SHP77 (cell line): ENCODE measurements at places on chromosomes 11 and 22.

DNA sequence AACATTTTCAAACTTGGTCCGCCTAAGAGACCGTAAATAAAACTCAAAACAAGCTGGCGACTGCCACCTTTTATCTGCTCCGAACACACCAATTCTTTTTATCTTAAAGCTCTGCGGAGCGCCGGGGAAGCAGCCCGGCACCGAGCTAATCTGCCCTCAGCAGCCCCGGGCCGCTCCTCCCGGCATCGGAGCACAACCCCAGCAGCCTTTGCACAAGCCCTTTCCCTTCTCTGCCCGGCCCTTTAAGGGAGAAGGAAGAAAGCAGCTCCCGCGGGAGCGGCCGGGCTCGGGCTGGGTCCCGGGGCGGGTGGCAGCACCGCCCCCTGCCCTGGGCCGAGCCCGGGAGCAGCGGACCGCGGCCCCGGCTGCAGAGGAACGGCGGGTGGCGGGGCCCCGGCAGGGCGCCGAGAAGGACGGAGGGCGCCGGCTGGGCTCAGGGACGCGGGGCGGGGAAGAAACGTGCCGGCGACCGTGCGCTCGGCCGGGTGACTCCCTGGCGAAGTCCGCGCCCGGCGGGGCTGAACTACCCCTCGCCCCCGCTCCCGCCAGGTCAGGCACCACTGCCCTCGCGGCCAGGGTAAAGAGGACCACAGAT lies 133.6 kb upstream of the C11orf58 start:
- peak; percentile 4 for DNase-seq

GRCh38 chr11:97687111-97687510 lies 1297.3 kb downstream of the JRKL start:
- no peak for DNase-seq

DNA sequence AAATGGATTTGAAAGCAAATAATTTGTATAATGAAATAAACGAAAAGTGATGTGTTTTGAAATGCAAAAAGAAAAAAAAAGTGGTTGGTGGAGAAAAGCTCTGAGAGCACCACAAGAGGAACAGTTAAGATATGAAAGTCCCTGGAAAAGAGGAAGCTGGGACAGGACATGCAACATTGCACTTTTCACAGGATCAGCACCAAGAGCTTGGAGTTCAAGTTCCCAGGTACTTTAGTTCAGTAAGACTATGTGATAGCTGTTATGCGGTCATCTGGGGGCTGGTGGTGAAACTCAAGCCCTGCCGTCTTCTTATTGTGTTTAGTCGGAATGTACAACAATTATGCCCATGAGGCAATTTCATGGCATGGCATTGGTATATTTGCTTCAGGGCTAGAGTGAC lies 17.1 kb upstream of the MS4A4A start:
- no peak for DNase-seq

GRCh38 chr22:50628543-50629134 lies 687 bp upstream of the ARSA start:
- DNase-seq = no peak

DNA sequence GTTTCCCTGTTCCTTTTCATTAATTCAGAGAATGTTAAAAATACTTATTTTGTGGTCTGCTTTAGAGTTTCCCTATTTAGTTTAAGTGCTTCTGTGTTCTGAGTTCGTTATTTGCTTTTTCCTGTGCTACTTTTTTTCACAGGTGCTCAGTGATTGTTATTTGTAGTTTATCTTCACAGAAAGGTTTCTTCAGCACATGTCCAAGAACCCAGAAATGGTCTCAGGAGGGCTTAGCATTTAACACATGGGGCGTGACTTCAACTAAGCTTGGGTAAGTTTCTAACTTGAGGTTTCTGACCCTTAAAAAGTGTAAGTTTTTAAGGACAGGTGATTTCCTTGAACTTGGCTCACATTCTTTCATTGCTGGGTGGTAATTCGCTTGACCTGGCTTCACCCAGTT lies 157.3 kb downstream of the AASDHPPT start:
- no peak for DNase-seq

DNA sequence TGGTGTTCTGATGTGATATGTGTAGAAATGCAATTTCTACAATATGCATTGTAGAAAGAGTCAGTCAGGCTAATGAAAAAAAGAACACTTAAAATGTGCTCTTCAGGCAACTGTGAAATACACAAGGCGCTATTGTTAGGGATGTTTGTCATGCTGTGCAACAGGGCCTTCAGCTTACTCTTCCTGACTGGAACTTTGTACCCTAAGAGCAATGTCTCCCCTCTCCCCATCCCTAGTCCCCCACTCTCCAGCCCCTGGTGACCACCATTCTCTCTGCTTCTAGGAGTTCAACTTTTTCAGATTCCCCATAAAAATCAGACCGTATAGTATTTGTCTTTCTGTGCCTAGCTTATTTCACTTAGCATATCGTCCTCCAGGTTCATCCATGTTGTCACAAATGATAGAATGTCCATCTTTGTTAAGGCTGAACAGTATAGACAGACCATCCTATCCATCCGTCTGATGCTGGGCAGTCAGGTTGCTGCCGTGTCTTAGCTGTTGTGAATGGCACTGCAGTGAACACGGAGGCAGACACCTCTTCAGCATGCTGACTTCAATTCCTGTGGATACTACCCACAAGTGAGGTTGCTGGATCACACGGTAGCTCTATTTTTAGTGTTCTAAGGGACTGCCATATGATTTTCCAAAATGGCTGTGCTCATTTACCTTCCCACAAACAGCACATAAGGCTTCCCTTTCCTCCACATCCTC lies 10.7 kb downstream of the NDUFV1 start:
- DNase-seq = no peak

- no peak for DNase-seq
Measured at GRCh38 chr22:23722160-23722559, 28.8 kb downstream of the ZNF70 start.
